ENCODE measurements at places on chromosomes 1 and 21.

- DNase-seq, result peak; percentile 48
These were observed 618 bp downstream of the HNRNPR start for GRCh38 chr1:23343221-23344110.

GRCh38 chr1:109901524-109902145 lies 9.0 kb upstream of the CSF1 start:
- no peak for DNase-seq

GRCh38 chr21:36613554-36613953 lies 85.4 kb upstream of the SIM2 start:
- no peak for DNase-seq

DNA sequence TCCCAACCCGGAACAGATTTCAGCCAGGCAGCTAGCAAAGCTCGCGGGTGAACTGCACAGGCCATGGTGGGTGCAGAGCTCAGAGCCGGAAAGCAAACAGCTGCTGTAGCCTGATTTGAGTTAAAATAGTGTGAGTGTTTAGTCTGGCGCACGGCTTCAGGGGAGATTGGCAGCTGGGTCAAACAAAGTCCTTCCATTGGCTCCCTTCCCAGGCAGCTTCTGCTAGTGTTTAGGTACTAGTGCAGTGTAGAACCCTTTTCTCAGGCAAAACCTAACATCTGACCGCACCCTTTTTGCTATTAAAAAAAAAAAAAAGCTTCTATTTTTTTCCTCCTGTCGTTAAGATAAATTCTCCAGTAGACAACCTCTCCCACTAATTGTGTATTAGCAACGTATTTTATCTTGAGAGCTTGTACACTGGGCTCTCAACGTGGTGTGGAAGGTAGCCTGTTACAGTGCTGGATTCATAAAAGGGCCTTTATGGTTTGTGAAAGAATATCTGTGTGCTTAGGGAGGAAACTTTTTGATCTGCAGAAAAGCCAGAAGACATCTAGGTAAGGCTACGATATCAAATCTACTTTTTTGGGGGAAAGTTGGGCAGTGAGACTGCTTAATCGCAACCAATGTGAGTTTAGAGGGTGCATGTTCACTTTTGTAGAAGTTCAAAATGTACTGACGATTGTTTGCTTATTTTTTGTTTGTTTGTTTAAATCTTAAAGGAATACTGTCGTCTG lies 689.6 kb downstream of the USP25 start:
- no peak for DNase-seq

DNA sequence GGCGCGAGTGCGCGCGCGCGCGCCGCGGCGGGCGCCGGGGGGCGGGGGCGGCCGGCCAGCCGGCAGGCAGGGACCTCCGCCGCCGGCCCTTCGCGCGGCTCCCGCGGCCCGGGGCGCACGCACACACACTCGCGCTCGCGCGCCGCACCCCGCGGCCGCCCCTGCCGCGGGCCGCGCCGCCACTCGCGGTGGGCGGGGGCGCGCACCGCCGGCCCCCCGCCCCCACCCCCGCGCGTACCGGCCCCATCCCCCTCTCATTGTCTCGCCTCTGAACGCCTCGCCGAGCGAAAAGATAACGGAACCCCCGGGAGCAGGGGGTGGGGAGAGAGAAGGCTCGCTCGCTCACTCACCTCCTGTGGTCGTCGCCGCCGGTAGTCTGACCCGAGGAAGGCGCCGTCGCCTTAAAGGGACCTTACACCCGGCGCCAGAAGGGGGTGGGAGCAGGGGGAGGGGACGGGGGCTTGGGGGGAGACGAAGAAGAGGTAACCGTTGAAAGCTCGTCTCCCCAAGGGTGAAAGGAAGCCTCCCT lies 428 bp downstream of the POGZ start:
- peak; percentile 47 for DNase-seq

GRCh38 chr1:29365906-29366670 lies 129.8 kb downstream of the PTPRU start:
- DNase-seq, result no peak

DNA sequence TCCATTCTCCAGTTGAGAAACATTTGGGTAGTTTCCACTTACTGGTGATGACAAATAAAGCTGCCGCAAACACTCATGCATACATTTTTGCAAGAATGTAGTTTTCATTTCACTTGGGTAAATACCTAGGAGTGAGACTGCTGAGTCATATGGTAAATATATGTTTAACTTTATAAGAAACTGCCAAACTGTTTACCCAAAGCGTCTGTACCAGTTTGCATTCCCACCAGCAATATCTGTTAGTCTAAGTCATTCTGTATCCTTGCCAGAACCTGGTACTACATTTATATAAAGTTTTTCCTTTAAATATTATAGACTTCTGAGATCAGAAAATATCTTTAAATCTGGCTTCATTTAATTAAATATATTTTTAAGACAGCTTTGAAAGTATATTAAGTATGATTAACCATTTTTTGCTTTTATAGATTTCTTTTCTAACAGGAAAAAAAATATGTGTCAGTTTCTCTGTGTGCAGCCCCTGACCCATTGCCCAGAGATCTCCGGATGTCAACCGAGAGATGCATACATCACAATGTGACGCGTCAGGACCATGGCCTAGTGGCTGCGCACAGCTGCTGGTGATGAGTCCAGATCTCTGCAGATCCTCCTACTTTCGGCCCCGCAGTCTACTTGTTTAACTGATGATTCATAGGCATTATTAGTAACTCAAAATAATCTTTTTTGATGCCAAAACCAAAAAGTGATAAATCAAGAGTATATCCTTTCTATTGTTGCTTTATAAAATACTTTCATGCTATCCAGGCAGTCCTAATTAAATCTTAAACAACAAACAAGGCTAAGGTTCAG lies 227.1 kb upstream of the MAP1LC3C start:
- DNase-seq, result no peak

- DNase-seq, result no peak
These were observed 19.7 kb upstream of the TADA1 start for GRCh38 chr1:166895766-166896165.

DNA sequence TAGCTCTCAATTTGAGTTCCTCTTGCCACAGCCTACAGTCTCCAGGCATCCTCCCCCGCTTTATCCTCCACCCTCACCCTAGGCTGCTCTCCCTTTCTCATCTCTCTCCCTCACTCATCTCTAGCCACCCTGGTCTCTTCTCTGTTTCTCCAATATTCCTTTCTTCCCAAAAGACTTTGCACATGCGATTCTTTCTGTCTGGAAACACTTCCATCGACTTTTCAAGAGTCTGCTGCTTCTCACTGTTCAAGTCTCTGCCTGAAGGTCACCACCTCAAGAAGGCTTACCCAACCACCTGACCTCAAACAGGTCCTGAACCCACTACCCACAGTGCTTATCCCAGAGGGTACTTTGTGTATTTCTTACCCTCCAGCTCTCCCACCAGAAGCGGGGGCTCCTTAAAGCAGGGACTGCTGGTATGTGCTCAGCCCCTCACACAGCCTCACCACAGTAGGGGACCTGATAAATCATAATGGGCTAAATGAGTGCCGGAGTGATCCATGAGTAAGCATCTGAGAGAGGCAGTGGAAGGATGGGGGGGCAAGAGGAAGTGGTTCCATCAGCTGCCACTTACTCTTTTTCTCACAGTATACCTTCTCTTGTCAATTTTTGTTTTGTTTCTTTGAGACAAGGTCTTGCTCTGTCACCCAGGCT lies 14.3 kb upstream of the KRTAP19-8 start:
- no peak for DNase-seq

DNA sequence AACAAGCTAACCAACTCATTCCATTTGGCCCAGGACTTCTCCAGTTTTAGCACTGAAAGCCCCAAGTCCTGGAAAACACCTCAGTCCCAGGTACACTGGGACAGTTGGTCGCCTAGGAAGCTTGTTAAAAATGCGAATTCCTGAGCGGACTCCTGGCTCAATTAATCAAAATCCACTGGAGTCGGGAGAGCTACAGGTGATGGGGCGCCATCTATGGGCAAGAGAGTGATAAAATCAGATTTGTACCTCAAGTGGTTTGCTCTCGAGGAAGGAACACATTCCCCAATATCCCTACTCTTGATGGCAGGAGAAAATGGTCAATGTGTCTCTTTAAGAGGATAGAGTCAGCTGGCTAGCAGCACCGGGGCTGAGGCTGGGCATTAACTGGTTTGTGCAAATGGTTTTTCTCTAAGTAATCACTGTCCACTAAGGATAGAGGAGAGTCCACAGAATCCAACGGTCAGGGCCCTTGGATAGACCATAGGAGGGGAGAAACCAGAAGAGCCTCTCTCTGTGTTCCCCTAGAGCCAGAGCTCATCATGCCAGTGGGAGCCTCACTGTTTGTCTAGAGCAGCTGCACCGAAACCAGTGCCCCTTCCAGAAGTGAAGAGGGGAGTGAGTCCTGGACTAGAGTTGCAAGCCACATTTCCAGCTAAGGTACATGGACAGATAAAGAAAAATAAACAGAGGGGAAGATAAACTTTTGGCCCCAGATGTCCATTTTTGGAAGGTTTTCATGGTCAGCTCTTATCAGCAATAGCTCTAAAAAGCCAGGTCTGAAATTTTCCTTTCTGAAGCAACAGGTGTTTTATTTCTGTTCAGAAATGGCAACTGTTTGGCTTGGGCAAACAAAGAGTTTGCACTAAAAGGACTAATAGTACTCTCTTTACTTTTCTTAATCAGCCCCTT lies 148.5 kb downstream of the TENT5C start:
- DNase-seq, result no peak

- no peak for DNase-seq
These were observed 37.1 kb downstream of the HSPG2 start for GRCh38 chr1:21899987-21900386.

DNA sequence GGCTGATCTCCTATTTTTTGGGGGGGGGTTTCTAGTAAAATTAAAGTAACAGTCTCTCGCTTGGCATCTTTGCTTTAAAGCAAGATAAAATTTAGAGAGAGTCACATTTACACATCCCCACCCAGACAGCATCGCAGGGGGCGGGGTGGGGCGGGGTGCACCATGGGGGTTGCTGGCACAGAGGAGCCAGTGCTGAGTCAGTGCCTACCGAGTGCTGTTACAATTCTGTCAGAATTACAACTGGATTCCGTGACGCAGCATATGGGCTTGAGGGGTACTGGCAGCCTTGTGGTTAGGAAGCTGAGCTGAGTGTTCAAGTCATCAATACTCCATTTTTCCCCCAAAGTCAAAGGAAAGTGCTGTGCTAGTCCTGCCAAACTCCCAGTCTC lies 175.9 kb downstream of the PRDM16 start:
- DNase-seq, result no peak

- no peak for DNase-seq
These were observed 107.9 kb downstream of the WDR4 start for GRCh38 chr21:42771503-42771805.

DNA sequence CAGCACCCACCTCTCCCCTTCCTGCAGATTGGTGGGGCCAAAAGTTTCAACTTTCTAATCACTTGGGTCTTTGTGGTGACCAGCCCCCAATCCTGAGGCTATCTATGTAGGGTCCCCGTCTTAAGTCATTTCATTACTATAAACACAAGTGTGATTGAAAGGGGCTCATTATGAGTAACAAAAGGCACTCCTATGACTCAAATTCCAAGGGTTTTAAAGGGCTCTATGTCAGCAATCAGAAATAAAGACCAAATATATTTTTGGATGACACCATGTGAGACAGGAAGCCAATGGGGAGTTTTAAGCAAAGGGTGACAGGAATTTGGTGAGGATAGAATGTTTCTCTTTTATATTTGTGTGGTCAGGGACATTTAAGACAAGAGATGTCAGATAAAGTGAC lies 6.2 kb downstream of the ERO1B start:
- DNase-seq, result no peak

GRCh38 chr1:72845981-72846380 lies 563.6 kb upstream of the NEGR1 start:
- DNase-seq, result no peak

GRCh38 chr21:19899645-19900044 lies 1098.6 kb upstream of the NCAM2 start:
- no peak for DNase-seq

- DNase-seq, result no peak
These were observed 37.1 kb upstream of the SLC30A10 start for GRCh38 chr1:219965285-219966070.

GRCh38 chr1:207073906-207074820 lies 14.5 kb upstream of the C4BPB start:
- DNase-seq, result no peak

DNA sequence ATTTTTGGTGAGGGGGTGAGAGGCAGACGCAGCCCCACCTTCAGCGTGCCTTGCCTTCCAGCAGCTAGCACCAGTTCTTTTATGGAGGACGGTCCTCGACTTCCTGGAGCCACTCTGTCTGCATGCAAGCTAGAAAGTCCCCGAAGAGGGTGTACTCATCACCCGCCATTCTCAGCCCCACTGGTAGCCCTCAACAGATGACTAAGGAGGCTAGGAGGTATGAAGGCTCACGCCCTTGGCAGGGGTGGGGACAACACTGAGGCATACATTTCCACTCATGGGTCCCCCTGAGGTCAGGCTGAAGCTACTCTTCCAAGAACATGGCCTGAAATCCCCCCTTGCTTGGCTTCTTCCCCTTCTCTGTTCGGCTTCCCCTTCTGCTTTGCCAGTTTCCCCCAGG lies 8.9 kb upstream of the PTPRF start:
- DNase-seq, result no peak

DNA sequence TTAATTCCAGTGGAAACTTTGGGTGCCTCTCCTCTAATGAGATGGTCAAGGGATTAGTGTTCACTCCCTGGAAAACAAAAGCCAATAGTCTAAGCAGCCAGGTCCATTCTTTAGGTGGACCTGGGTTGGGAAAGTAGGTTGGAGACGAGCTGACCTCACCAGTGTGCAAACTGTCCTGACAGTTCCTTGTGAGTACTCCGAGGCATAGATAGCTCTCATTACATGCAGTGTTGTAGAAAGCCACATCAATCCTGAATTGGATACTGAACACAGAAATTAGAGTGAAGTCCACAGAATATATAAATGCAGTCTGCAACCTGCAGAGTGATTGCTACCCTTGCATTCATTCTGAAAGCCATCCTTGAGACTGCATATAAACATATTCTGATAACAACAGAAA lies 675.1 kb upstream of the CXADR start:
- no peak for DNase-seq

- DNase-seq, result no peak
These were observed 70.6 kb downstream of the SNRPE start for GRCh38 chr1:203931953-203932352.

DNA sequence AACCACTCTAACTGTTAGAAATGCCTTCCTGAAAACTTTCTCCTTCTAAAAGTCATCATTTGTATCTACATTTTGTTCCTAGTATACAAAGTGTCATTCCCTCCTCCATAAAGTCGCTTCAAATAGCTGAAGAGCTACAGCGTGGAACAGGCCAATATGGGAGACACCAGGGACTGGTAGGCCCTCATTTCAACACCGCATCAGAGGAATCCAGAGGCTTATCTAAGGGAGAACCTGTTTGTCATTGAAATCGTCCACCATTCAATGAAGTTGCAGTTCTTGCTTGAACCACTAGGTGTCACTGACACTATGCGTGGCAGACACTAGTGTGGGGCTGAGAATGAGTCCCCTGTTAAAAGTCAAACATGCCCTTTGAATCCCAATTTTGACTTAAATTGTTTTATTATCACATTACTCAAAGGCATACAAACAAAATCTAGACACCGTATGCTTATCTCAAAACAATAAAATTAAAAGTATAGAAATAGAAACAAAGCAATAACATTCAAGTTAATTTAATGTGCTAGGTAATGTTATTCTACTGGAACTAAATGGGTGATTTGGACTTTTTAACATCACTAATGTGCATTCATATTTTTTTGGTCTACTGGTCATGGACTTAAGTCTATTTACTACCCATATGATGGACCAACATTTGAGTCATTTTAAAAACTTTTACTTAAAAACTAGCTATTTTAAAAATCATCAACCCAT lies 182.3 kb downstream of the FCRL5 start:
- no peak for DNase-seq
